Naive thymus-derived CD8-positive, alpha-beta T cell (primary cell): ENCODE measurements at places on chromosomes 1 and 21.

DNA sequence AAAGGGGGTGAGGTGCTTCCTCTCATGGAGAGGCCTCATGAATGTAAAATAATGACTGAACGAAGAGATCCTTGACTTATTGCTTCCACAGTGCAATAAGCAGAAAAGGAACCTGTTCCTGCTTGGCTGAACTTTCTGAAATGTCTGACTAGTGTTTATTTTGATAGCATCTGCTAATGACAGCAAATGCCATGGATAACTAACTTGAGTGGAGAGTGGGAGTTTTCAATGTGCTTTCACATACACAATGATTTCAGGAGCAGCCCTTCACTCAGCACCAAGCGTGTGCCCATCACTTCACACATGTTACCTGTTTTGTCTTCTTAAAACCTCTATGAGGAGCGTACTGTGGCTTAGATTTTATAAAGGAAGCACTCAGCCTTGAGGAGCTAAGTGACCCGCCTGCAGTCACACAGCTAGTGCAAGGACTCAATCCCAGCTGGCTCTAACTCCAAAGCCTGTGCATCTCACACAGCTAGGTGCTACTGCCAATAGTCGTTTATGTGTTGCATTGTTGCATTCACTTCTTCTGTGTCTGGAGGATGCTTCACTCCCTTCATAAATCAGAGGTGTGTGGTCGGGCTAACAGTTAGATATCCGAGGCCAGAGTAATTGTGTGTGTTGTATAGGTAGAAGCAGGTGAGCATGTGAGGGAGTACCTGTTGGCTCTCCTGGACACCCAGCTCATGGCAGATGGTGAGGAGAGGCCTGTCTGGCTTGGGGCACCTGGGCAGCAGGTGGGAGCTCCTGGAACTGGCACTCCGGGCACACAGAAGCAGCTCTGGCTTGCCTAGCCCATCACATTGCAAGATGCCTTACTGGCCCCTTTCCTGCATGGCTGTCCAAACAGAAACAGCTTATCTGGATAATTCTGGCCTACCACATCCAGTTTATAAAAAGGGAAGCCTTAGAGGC is 12.8 kb downstream of the CASQ2 start:
- DNase-seq, result no peak

GRCh38 chr1:23403355-23403734 is 21.2 kb downstream of the TCEA3 start:
- no peak for DNase-seq

GRCh38 chr1:180003026-180003695 is 48.6 kb downstream of the CEP350 start:
- no peak for DNase-seq

GRCh38 chr1:162951553-162952315 is 90.8 kb upstream of the CCDC190 start:
- no peak for DNase-seq

DNA sequence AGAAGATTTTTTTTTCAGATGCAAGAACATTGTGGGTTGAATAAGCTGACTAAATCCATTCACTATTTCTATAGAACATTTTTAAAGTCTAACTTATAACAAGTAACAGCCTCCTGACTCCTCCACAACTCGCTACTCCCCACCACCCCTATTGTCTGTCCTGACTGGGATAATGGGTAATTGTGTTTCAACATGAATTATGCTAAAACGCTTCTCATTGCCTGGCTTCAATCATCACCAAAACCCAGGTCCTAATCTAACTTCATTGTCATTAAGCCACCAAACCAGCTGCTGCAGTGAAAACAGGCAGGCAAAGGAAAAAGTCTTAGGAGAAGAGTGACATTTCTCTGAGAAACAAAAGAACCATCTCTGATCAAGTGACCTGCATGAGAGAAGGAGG is 30.0 kb downstream of the TNR start:
- no peak for DNase-seq

- no peak for DNase-seq
Measured at GRCh38 chr1:7410156-7410555, 360.9 kb upstream of the VAMP3 start.
